ENCODE measurements at places on chromosomes 11 and 22.
A peak's percentile ranks its signal among the peaks of the same experiment; 100 is the strongest.

- no peak for DNase-seq
Measured at GRCh38 chr11:73217131-73217809, 811 bp upstream of the P2RY2 start.

DNA sequence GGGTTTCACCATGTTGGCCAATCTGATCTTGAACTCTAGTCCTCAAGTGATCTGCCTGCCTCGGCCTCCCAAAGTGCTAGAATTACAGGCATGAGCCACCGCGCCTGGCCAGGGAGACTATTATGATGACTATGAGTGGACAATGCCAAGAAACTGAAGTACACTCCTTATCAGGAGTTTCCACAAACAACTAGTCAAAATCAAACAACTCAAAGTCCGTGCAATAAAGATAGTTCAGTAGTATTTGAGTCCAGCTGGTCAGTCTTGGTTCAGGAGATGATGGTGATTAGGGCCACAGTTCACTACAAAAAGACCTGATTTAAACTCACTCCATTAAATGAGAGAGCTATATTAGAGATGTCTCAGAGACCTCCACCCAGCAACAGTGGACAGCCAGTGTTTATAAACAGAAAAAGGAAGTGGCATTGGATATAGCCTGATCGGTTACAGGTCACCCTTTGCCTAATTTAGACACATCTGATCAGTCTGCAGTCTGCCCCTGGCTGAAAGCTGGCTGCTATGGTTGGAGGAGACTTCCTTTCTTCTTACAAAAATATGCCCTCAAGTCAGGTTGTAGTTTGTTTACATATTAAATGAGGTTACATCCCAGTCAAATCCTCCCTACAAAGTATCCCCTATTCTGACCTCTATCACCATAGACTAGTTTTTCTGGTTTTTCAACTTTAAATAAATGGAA is 17.0 kb downstream of the CD3E start:
- DNase-seq, result no peak

- DNase-seq, result no peak
Measured at GRCh38 chr11:69430566-69430965, 50.9 kb upstream of the LINC01488 start.

DNA sequence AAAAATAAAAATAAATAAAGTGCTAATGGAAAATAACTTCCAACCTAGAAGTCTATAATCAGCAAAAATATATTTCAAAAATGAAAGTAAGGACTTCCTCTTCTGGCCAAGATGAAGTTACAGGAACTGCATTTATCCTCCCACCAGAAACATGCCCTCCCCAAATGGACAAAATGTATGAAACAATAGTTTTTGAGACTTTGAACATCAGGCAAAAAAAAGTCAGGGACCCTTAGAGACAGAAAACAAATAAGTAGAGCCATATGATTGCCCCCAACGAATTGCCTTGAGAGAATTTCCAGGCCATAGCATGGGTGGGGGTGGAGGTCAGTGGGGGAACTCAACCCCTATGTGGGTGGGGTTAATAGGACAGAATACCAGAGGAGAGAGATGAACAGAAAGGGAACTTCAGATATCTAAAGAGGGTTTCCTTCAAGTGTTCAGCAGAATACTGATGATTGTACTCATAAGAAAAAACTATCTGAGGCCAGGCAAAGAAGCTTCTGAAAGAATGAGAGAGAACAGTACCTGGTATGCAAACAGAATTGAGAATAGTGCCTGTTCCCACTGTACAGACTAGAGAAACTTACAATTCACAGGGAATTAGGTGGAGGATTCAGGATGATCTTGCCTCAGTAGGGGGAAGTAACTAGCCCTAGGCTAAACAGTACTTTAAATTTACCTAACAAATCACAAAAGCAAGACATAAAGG is 26.6 kb upstream of the IL10RA start:
- no peak for DNase-seq

- DNase-seq, result no peak
Measured at GRCh38 chr11:46675949-46676348, 24.5 kb downstream of the ARHGAP1 start.

GRCh38 chr22:20721409-20722218 is 52.3 kb upstream of the SERPIND1 start:
- no peak for DNase-seq

DNA sequence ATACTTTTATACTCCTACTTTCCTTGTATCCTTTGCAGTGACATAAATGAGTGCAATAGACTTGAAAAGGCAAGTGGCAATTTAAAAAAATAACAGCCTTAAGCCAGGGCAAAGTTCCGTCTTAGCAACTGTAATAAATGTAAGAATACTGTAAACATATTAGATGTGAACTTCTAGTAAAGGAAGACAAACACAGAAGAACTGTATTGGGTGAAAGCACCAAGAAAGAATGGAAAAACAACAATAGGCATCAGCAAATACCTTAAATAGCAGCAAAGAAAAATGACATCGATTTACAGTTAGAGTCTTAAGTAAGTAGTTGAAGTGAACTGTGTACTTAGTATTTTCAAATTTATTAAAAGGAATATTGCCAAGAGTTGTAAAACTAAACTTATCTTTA is 75.5 kb upstream of the TP53AIP1 start:
- DNase-seq, result no peak

DNA sequence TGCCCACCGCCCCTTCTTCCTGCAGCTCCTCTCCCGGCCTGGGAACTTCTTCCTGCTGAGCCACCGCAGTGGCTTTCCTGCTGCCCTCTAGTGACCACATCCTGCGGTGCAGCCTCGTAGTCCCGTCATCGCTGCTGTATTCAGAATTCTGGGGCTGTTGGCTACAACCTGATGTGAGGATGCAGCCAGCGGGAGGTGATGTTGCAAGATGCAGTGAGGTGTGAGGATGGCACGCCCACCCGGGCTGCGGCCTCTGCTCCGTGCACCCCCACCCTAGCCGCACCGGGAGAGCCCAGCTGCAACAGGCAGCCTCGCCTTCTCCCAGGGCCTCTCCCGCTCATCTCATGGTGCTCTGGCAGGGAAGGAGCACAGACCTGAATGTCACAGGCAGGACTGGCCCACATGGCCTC is 10.1 kb downstream of the CHST1 start:
- DNase-seq, result peak; percentile 14

- no peak for DNase-seq
Measured at GRCh38 chr11:76185931-76186401, 20.3 kb downstream of the WNT11 start.

GRCh38 chr11:46345131-46345597 is 2.1 kb upstream of the DGKZ start:
- no peak for DNase-seq

GRCh38 chr11:70060611-70061293 is 17.4 kb upstream of the ANO1 start:
- no peak for DNase-seq

- no peak for DNase-seq
Measured at GRCh38 chr11:122709039-122709760, 53.7 kb downstream of the UBASH3B start.

DNA sequence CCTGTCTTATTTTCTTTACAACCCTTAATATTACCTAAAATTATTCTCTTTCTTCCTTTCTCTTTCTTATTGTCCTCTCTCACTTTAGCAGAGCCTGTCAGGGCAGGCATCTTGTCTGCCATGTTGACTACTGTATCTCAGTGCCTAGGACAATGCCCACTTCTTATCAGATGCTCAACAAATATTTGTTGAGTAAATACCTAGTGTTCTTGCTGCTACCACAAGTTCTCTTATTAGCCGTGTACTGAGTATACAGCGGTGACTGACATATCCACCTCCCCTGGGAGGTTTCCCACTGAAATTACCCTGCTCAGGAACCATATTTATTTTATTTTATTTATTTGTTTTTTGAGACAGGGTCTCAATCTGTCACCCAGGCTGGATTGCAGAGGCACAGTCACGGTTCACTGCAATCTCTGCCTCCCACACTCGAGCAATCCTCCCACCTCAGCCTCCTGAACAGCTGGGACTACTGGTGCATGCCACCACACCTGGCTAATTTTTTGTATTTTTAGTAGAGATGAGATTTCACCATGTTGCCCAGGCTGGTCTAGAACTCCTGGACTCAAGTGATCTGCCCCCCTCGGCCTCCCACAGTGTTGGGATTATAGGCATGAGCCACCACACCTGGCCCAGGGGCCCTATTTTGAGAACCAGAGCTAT is 6.7 kb downstream of the HPX start:
- DNase-seq, result no peak

GRCh38 chr11:101169944-101170343 is 40.3 kb upstream of the PGR start:
- DNase-seq, result no peak

- DNase-seq, result no peak
Measured at GRCh38 chr11:5580577-5580976, at the start of gene OR52B6. Gene OR52B6, plus strand, starts transcription at chr11:5580877. Its CDS starts 0 bp downstream, at chr11:5580877.

- no peak for DNase-seq
Measured at GRCh38 chr11:44811841-44812448, 85.2 kb downstream of the TSPAN18 start.

DNA sequence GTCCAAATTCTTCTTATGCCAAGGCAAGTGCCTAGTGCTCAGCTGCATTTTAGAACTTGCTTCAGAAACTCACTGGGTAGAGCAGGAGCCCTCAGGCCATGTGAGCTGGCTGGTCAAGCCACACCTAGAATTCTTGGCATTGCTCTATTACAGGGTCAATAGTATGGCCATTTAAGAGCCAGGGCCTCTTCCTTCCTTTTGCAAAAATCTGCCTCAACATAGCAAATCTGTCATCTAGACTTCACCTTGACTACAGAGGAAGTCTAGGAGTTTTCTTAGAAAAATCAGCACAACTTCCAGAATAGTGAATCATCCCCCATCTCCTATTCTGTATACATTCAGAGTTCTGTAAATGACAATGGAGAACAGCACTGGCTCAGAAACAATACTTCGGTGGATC is 112.0 kb upstream of the TTC12 start:
- no peak for DNase-seq

- no peak for DNase-seq
Measured at GRCh38 chr11:26704249-26704648, 17.6 kb downstream of the SLC5A12 start.

DNA sequence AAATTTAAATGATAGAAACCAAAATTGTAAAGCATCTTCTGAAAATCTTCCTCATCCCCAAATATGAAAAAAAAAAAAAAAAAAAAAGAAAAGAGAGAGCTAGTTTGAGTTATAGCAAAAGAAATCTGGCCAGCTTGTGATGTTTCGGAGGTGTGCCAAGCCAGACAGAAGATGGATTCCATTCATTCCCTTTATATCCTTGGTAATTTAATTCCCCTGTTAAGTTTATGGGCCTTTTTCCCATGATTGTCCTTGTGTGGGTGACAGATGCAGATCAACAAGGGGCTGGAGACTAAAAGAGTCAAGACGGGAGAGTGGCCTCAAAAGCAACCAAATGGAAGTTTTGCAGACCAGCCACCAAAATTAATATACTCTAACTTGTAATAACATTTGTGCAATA is 47.6 kb upstream of the PARVA start:
- DNase-seq, result no peak

DNA sequence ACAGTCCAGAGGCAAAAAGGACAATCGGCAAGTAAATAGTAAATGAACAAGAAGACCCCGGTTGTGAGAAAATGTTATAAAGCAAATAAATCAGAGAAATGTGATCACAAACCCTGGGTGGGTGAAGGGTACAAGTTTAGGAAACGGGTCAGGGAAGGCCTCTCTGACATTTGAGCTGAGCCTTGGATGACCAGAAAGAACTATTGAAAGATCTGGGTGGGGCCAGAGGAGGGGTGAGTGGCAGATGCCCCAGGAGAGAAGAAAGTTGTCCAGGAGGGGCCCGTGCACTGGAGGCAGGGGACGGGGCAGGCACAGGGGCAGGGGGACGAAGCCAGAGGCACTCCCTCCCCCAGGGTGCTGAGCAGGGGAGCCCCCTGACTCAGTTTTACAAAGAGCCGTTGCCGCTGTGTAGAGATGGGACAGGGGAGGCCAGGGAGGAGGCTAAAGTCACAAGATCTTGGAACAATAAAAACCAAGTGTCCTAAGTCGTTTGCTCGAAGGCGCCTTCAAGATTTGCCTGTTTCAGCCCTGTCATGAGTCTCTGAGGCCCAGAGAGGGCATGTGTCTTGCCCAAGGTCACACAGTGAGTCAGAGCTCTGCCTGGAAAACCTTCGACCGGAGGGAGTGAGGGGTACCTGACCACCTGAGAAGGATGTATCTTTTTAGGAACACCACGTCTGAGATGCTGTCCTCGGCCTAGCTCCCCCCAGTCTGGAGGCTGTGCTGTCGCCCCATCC is 10.8 kb upstream of the PDGFB start:
- DNase-seq, result no peak

DNA sequence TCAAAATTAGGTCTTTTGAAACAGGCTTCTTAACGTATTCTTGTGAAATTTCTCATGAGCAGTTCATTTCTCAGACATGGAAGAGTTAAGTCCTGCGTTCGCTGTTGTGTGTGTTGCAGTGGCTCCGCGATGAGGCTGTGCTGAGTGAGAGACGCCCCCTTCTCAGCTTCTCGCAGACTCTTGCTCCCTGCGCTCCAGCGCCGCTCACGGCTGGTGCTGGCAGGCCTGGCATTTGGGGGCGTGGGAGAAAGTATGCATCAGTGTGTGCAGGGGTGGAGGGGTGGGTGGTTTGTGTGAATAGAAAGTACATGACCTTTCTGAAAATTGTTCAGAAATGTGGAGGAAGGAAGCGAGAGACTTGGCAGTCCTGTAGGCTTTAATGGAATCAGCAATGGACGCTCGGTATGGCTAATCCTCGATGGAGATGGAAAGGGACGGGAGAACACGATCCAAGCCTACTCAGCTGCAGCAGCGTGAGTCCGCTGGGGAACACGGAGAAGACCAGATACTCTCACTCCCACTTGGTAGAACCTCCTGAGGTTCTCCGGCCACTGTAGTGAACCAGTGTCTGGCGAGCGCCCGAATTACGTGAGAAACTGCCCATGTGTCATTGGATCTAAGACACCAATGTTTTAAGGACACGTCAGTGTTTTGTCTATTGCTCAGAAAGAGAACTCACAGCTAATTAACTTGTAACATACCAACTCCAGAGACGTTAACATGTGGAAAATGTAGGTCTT is 5.9 kb downstream of the TAB1 start:
- DNase-seq, result no peak

DNA sequence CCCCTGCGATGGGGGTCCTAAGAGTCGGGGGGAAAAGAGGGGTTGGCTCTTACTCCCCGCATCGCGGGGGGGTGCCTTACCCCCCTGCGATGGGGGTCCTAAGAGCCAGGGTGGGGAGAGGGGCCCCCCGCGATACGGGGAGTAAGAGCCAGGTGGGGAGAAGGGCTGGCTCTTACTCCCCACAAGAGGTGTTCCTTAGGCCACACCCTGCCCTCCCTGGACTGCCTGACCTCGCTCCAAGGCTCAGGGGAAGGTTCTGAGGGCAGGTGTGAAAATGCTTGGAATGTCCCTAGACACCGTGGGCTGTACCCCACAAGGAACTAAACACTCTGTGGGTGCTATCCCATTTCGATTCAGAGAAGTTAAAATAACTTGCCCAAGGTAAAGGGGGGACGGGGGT is 7.8 kb downstream of the UNC93B1 start:
- no peak for DNase-seq

GRCh38 chr22:20999350-21000206 is 2.3 kb downstream of the THAP7 start:
- no peak for DNase-seq

GRCh38 chr11:70482529-70482917 is 84.2 kb downstream of the CTTN start:
- DNase-seq, result no peak
